ENCODE measurements at places on chromosomes 1 and 21.

- DNase-seq = no peak
These were observed 52.9 kb upstream of the ECE1 start for GRCh38 chr1:21342961-21343838.

DNA sequence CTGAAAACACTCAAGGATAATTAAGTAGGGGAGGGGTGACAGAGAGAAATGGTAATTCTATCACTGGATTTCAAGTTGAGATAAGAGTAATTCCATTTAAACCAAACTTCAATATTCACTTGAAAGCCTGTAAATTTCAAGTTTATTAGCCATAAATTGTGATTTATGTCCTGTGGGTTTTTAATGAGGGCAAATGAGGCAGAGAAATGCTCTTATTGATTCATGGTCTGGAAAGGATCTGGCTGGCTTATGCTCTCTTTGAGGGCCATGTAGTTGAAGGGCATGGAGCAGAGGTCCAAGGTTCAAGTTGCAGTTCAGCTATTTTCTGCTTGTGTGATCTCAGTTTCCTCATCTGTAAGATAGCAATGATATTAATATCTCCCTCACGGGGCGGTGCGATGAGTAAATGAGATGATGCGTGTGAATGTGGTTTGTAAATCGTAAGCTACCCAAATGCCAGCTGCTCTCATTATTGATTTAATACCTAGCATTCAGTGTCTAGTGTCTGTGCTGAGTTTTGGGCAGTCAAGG is 12.3 kb downstream of the OLFML3 start:
- DNase-seq = no peak

- DNase-seq = no peak
These were observed 1.0 kb upstream of the PSRC1 start for GRCh38 chr1:109283748-109284600.

- DNase-seq = no peak
These were observed 47.8 kb downstream of the PIK3CD start for GRCh38 chr1:9699361-9699760.

GRCh38 chr1:156117414-156118176 is 3.1 kb downstream of the LMNA start:
- DNase-seq = no peak

DNA sequence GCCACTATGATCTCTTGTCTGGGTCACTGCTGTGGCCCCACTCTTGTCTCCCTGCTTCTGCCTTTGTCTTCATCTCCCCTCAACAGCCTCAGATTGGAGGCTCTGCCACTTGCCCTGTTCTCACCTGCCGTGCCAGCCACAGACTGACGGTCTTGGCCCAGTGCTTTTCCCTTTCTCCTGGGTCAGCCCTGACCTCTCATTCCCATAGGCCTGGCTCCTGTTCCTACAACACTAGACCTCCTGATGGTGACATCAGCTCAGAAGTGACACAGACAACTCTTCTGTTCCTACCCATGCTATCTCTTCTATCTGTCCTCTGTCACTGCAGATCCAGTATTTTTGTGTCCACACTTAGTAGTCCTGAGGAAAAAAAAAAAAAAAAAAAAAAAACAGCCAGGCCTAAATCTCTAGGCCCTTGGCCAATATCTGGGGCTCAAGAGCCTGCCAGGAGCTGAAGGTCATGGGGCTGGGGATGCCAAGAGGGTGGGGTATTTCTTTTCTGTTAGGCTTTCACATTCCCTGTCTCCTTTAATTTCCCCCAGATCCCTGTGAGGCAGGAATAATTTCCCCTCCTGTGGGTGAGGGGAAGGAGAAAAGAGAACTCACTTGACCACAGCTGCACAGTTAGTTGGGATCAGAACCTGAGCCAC is 42.0 kb upstream of the FOXO6 start:
- no peak for DNase-seq

DNA sequence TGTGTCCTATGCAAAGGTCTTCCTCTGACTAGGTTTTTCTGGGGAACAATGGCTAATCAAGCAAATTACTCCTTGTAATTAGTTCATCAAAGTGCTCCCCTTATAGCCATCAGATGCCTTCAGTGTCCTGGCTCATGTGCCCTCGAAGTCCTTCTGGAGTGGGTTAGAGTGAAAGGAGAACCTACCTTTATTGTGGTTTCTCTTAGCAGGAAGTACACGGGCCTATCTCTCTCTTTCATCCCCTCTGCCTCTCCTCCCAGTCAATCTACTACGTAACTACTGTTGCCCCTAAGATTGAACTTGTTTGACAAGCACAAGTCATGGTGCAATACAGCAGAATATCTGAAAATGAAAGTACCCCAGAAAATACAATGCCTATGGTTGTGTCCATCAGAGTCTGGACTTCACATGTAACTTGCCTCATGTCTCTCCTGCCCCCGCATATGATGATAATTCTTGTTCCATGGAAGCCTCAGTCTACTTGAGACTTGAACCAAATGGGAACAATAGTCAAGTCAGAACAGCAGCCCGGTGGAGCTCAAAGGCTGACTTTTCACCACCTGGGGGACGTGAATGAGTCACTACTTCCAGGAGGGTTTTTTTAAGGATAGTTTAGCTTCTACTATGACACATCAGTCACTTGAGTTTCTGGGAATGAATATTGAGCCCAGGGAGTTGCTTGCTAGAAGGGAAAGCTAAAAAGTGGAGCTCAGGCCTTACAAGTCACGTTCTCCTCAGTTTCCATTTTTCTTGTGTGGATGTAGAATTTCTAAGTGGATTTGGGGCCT is 243.6 kb downstream of the TNR start:
- no peak for DNase-seq

GRCh38 chr1:8807004-8807403 is 10.4 kb downstream of the RERE start:
- no peak for DNase-seq

GRCh38 chr1:243927381-243927780 is 77.3 kb upstream of the AKT3 start:
- DNase-seq = no peak

DNA sequence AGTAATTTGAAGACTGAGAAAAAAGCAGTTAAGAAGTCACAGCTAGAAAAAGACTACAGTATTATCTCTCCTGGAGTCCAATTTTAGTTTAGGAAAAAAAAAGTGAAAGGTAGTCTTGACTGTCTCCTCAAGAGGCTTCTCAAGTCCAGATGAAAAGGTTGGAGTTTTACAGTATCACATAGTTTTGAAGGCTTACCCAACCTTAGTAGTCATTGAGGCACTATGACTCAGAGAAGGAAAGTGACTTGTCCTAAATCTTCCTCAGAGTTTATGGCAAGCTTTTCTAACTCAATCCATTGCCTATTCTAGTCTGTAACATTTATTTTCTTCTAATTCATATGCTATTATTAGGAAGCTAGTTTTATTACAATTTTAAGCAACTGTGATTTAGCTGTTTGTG is 174.9 kb downstream of the DPYD start:
- DNase-seq = no peak

GRCh38 chr1:172241540-172241939 is 178.9 kb upstream of the C1orf105 start:
- DNase-seq = no peak

Measured in NCI-H1417 (cell line).